ENCODE measurements at places on chromosomes 5 and 9.
A peak's percentile ranks its signal among the peaks of the same experiment; 100 is the strongest.

GRCh38 chr9:136901516-136902258 lies 15.4 kb downstream of the TRAF2 start:
- H3K27me3 ChIP-seq = no peaks in the 10 kb centered on the region
- H3K27ac ChIP-seq = peak overlapping the region; percentile 76
- no peak for DNase-seq
- H3K4me1 ChIP-seq = peaks cover 22% of the 10 kb centered on the region

DNA sequence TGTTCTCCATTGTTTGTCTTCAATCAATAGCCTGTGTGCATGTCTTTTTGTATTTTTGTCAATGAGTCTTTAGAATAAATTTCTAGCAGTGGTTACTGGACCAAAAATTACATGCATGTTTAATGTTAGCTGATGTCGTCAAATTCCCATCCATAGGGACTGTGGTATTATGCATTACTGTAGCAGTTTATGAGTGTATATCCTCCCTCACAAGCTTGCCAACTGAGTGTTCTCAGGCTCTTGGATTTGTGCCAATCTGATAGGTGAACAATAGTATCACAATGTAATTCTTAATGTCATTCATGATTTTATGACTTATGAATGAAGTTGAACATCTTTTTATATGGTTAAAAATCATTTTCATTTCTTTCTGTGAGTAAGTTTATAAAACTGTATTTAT lies 13.0 kb downstream of the SNX24 start:
- H3K27ac ChIP-seq = no peak overlapping the region
- no peaks in the 10 kb centered on the region for H3K27me3 ChIP-seq
- H3K36me3 ChIP-seq = no peaks in the 10 kb centered on the region
- H3K4me1 ChIP-seq = no peaks in the 10 kb centered on the region
- DNase-seq = no peak
- no peak overlapping the region for H3K4me3 ChIP-seq

GRCh38 chr5:32450952-32451351 lies 6.4 kb upstream of the ZFR start:
- H3K4me3 ChIP-seq = no peak overlapping the region
- no peaks in the 10 kb centered on the region for H3K4me1 ChIP-seq
- no peaks in the 10 kb centered on the region for H3K36me3 ChIP-seq
- H3K27ac ChIP-seq = no peak overlapping the region

DNA sequence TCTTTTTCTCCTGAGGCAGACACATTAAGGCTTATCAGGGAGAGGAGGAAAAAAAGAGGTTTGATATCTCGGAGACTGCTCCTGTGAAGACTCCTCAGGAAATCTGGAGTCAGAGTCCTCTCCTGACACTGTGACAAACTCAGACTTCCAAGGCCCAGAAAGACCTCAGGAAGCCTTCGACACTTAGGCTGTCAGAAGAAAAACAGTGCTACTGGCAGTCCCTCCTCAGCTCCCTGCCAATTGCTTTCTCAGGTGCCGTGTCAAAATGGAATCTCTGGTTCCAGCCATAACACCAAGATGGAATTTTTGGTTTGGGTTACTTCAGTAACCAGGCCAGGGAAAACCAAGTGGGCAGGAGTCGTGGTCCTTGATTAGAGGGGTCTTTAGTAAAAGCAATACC lies 4.1 kb downstream of the STK10 start:
- DNase-seq = no peak
- no peak overlapping the region for H3K27ac ChIP-seq
- H3K4me3 ChIP-seq = no peak overlapping the region
- H3K4me1 ChIP-seq = peaks cover 33% of the 10 kb centered on the region

GRCh38 chr9:133008824-133009223 lies 22.0 kb upstream of the GTF3C5 start:
- no peak overlapping the region for H3K27ac ChIP-seq
- no peaks in the 10 kb centered on the region for H3K36me3 ChIP-seq
- no peak overlapping the region for H3K4me3 ChIP-seq
- H3K4me1 ChIP-seq = no peaks in the 10 kb centered on the region
- no peak for DNase-seq

DNA sequence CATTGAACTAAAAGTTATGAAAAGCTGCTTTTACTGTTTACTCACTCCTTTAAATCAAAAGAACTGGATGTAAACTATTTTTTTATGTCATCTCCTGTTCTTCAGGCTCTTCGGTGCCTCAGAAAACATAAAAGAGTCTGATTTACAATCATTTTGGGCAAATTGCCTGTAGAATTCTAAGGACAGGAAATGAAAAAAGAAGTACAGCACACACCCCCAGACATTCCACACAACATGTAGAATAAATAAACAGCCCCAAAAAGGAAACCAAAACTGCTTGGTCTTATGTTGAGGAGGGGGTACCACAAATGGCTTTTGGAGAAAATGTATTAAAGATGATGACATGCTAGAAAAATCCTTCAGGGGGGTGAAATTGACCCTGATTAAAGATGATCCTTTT lies 57.2 kb downstream of the ITGA1 start:
- no peak overlapping the region for H3K4me3 ChIP-seq
- peak overlapping the region; percentile 59 for H3K27ac ChIP-seq
- H3K4me1 ChIP-seq = no peaks in the 10 kb centered on the region
- H3K27me3 ChIP-seq = no peaks in the 10 kb centered on the region
- H3K36me3 ChIP-seq = no peaks in the 10 kb centered on the region
- DNase-seq = no peak

DNA sequence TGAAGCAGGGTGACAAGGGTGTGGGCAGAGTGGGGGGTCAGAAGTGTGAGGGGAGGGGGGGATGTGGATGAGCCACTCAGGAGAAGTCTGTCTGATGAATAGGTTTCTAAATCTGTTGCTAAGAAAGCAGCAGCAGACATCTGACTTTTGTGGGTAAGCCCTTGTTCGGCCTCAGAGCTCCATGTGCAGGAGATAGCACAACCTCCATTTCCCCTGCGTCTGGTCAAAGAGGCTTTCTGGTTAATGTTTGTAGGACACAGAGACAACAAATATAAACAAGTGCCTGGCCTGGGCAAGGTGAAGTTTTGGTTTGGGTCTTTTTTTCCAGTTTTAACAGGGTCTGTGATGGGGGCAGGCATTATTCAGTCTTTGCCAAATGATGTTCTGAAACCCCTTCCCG lies 57.0 kb upstream of the GNE start:
- DNase-seq = no peak
- H3K4me1 ChIP-seq = no peaks in the 10 kb centered on the region
- H3K4me3 ChIP-seq = no peak overlapping the region
- H3K36me3 ChIP-seq = no peaks in the 10 kb centered on the region
- H3K27ac ChIP-seq = no peak overlapping the region
- peaks cover 3% of the 10 kb centered on the region for H3K27me3 ChIP-seq

- no peaks in the 10 kb centered on the region for H3K4me1 ChIP-seq
- no peaks in the 10 kb centered on the region for H3K36me3 ChIP-seq
- DNase-seq = no peak
- H3K4me3 ChIP-seq = no peak overlapping the region
Measured at GRCh38 chr9:19488721-19489120, 79.9 kb downstream of the ACER2 start.

- DNase-seq = no peak
- no peaks in the 10 kb centered on the region for H3K36me3 ChIP-seq
- no peaks in the 10 kb centered on the region for H3K27me3 ChIP-seq
- H3K4me3 ChIP-seq = no peak overlapping the region
- H3K27ac ChIP-seq = no peak overlapping the region
- peaks cover 7% of the 10 kb centered on the region for H3K4me1 ChIP-seq
Measured at GRCh38 chr5:74185599-74185998, 454.9 kb downstream of the ENC1 start.

- no peak overlapping the region for H3K4me3 ChIP-seq
- peak; percentile 87 for DNase-seq
- H3K36me3 ChIP-seq = no peaks in the 10 kb centered on the region
- H3K27ac ChIP-seq = peak overlapping the region; percentile 79
- peaks cover 46% of the 10 kb centered on the region for H3K4me1 ChIP-seq
Measured at GRCh38 chr9:33151007-33151557, 16.1 kb downstream of the B4GALT1 start.

- H3K4me3 ChIP-seq = no peak overlapping the region
- no peaks in the 10 kb centered on the region for H3K27me3 ChIP-seq
- H3K36me3 ChIP-seq = no peaks in the 10 kb centered on the region
Measured at GRCh38 chr5:125612181-125612721, 811.0 kb upstream of the GRAMD2B start.

- peaks cover 44% of the 10 kb centered on the region for H3K36me3 ChIP-seq
- H3K4me3 ChIP-seq = no peak overlapping the region
- no peak overlapping the region for H3K27ac ChIP-seq
- no peaks in the 10 kb centered on the region for H3K27me3 ChIP-seq
- H3K4me1 ChIP-seq = peaks cover 53% of the 10 kb centered on the region
Measured at GRCh38 chr5:179800071-179800695, 6.4 kb downstream of the LTC4S start.

- H3K36me3 ChIP-seq = no peaks in the 10 kb centered on the region
- H3K4me3 ChIP-seq = no peak overlapping the region
- H3K27me3 ChIP-seq = no peaks in the 10 kb centered on the region
- DNase-seq = no peak
- no peaks in the 10 kb centered on the region for H3K4me1 ChIP-seq
Measured at GRCh38 chr5:171272996-171273970, 35.8 kb upstream of the TLX3 start.

DNA sequence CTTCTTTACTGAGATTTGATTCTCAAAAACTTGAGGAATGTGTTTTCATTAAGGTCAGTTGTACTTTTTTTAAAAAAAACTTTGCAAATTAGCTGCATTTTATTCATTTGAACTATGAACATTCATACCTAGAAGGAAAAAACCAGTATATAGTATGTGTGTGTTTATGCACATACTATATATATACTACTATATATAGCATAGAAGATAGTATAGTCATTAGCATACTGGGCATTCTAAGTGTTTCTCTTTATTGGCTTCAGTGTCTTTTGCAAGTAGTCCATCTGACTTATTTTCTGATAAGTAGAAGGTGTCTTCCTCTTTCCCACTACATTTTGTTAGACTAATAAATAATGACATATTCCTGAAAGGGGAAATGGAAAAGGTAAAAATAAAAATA lies 33.0 kb downstream of the ELOVL7 start:
- no peaks in the 10 kb centered on the region for H3K27me3 ChIP-seq
- H3K4me1 ChIP-seq = no peaks in the 10 kb centered on the region
- no peak for DNase-seq
- no peaks in the 10 kb centered on the region for H3K36me3 ChIP-seq
- H3K27ac ChIP-seq = no peak overlapping the region

- no peaks in the 10 kb centered on the region for H3K36me3 ChIP-seq
- no peak overlapping the region for H3K4me3 ChIP-seq
- no peaks in the 10 kb centered on the region for H3K27me3 ChIP-seq
- no peak for DNase-seq
Measured at GRCh38 chr9:111108946-111109345, 70.7 kb upstream of the LPAR1 start.

GRCh38 chr5:161547738-161548486 lies 1.4 kb upstream of the GABRB2 start:
- H3K4me3 ChIP-seq = peak overlapping the region; percentile 6
- H3K27me3 ChIP-seq = peaks cover 67% of the 10 kb centered on the region
- no peak overlapping the region for H3K27ac ChIP-seq
- DNase-seq = no peak

- H3K27me3 ChIP-seq = no peaks in the 10 kb centered on the region
- H3K36me3 ChIP-seq = no peaks in the 10 kb centered on the region
- H3K4me3 ChIP-seq = no peak overlapping the region
- no peaks in the 10 kb centered on the region for H3K4me1 ChIP-seq
Measured at GRCh38 chr9:125432715-125433385, 171.2 kb downstream of the GAPVD1 start.
